ENCODE measurements at places on chromosomes 2 and 18.

DNA sequence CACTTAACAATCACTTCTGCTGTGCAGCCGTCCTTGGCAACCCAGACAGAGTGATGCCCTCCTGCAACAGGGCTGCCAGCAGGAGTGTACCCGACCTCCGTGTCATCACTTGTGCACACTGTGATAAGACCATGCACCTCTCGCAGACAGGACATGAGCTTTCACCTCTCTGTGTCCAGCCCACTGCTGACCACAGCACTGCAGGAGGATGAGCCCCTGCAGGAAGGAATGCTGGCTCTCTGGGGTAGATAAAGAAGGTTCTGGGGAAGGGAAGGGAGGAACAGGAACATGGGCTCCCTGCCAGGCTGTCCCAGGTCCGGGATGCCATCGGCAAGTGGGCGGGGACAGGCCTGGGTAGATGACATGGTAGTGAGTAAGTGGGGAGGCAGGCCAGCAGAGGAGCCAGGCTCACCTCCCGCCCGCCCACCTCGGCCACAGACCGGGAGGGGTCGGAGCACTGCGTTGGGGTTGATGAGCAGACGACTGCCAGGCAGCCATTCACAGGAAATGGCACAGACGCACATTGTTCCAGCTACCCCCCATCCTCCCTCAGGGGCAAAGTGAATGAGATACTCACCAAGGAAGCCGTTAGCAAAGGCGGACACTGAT lies 18.6 kb upstream of the COL6A3 start:
- peak; percentile 67 for DNase-seq

GRCh38 chr18:39564716-39565115 lies 1999.1 kb upstream of the CELF4 start:
- DNase-seq, result no peak

GRCh38 chr2:222424729-222425671 lies 657 bp downstream of the SGPP2 start:
- no peak for DNase-seq

- DNase-seq, result no peak
These were observed 7.2 kb downstream of the BMP10 start for GRCh38 chr2:68863996-68864395.

GRCh38 chr2:128623776-128624761 lies 305.4 kb upstream of the HS6ST1 start:
- DNase-seq, result no peak

GRCh38 chr2:240215676-240216051 lies 75.2 kb upstream of the OTOS start:
- no peak for DNase-seq

DNA sequence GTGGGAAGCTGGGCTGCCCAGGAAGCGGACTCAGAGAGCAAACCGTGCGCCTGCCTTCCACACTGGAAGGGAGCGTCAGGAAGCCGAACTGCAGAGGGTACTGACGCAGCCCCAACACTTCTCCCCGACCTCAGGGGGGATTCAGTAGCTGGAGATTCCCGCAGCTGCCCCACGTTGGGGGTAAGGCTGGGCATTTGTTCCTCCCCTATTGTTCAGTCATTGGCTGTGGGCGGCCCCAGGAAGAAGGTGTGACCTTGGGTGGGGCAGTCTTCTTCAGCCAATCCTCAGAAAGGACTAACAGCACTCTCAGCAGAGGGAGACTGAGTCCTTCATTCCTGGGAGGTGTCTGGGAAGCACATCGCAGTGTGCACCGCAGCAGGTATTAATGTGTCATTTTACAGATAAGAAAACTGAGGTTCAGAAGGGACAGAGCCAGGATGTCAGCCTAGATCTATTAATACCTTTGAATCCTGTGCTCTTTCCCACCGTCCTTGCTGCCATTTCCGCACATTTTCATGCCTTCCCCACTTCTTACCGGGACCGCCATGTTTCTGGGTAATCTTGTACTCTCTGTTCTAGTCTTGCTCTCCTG lies 12.1 kb upstream of the C18orf32 start:
- no peak for DNase-seq

- DNase-seq, result no peak
These were observed 464.7 kb downstream of the TXNL1 start for GRCh38 chr18:56173542-56174220.

DNA sequence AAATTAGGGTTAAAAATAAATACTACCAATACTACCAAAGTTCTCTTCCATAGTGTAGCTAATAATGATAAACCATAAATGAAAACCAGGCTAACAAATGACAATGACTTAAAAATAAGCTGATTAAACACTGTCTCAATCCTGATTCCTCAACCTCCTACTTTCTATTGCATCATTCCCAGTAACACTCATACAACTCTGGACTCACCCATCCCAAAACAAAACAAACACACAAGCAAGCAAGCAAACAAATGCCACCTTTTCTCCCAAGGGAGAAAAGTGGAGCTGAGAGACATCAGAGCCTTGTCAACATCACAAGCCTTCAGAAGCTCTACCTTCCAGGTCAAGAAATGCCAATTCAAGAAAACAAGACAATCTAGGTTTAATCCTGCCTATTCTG lies 620.7 kb downstream of the NYAP2 start:
- no peak for DNase-seq

- no peak for DNase-seq
These were observed 592.2 kb upstream of the SYT4 start for GRCh38 chr18:43869451-43870008.

GRCh38 chr2:152251211-152251610 lies 75.6 kb upstream of the STAM2 start:
- DNase-seq, result no peak

DNA sequence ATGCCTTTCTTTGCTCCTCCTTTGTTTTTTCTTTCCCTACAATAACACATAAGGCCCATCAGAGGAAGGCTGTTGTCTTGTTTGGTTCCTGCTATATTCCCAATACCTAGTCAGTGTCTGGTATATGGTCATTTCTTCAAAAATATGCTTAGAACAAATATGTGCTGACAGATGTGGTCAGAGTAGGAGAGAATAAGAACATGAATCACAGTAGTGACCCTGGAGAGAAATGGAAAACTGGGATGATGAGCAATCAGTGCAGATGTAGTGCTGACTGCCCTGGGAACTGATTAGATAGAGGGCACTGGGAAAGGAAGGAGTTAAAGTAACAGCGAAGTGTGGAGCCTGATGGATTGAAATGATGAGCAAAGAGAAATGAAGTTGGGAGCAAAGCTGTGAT lies 189.4 kb upstream of the LHCGR start:
- DNase-seq, result no peak

- no peak for DNase-seq
These were observed 63.4 kb downstream of the NCKAP5 start for GRCh38 chr2:133504566-133505505.

DNA sequence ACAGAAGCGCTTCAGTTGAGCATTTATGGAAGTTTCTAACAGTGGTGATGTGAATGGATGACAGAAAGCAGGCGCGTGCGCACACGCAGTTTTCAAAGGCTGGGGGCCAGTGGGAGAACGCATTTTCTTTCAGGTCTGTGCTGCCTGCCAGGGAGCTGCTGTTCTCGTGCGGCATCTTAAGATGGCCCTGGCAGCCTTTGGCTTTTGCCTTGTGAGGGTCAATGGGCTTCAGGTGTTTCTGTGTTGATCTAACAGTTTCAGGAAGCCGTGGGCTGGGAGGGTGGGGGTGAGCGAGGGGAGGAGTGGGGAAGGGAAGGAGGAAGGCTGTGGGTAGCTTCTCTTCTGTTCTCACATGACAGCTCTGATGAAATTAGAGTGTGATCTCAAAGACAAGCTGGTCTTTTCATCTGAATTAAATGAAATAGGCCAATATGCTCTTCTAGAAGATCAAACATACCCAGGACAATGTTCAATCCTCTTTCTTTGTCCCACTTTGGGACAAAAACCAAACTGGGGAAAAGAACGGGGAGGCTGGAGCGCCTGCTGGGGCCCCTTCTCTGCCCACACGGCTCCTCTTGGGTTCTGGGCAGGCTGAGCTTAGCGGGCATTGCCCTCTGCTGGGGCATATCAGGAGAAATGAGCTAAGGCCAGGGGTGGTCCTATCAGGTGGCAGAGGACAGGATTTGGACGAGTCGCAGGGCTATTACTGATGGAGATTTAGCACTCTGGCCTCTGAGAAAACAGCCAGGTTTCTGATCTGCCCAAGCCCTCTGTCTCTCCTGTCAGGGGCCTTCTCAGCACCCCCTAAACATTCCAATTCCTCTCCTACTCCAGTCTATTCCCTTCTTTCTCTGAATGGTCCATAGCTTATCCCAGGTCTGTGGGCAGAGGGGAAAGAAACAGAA lies 126.2 kb upstream of the LGALSL start:
- DNase-seq, result no peak

DNA sequence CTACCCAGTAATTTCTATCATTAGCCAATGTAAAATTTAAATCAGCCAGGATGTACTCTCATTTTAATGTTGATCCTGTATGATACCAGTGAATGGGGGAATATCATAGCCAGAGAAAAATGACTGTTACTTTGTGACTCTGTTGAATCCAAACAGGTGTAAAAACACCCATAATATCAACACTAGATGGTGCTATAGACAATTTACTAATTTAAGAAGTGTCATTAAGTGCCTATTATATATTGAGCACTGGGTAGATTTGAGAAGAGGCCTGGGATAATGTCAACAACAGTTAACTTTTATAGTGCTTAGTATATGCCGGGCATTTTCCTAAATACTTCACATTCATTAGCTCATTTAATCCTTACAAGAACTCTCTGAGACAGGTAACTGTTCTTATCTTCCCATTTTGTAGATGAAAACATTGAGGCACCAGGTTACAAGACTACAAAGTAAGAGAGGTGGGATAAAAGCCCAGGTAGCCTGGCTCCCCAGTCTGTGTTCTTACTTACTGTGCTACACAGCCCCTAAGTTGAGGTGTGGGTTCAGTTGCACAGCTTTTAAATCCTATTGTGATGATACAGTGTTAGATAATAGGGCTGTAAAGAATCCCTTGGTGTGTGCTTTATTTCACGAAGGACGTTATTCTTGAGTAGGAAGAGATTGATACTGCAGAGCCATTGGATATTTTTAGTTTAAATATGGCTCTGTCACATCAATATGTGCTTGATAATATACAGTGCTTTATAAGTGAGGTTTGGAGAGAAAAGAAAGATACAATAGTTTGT lies 325.5 kb downstream of the AGPS start:
- no peak for DNase-seq

DNA sequence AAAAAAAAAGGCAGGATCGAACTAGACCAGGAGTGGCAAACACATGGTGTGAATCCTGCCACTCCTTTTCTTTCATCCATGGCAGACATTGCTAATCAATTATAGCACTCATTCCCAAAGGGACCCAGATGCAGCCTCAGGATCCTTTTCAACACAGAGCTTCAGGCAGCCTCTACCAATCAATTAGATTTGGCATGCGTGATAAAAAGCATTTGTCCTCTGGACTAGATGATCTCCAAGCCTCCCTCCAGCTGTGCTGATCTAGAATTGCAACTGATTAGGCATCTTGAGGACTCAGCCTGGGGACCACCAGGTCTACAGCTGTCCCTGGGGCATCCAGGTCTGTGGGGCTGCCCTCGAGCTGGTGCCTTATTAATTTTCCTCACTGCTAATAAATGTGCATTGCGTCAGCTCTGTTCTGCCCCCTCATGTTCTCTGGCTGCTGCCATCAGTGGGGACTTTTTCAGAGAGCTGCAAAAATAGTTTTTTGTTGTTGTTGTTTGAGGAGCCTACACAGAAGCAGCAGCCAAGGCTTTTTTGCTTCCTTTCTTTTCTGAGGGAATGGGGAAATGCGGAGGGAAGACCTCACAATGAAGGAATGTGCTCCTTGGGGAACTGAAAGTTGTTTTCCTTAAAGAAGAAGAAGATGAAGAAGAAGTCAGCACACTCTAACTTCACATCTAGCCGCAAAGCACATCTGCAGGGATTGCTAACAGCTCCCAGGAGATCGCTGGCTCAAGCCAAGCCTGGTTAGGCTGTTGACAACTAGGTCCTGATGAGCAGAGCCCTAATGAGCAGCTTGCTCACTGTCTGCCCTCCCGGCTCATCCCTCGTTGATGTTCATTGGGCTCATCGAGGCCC lies 8.8 kb upstream of the ATOH8 start:
- no peak for DNase-seq

DNA sequence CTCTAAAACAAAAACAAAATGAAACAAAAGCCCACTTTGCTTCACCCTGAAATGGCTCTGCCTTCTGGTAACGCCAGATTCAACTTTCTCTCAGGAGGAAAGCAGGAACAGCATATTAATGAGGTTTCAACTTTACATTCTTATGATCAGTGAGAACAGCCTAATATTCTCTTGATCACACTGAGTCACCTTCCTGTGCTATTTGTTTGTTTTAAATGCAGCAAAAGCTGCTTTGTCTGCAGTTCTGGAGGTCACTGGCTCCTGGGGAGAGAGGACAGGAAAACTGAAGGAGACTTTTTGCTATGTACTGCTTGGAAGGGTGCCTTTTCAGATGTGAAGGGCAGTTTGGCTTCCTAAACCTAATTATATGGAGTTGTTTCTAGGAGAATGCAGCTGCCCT lies 48.1 kb downstream of the MAIP1 start:
- no peak for DNase-seq

- DNase-seq, result no peak
These were observed 279.5 kb downstream of the NBAS start for GRCh38 chr2:15281681-15282080.

GRCh38 chr2:65453916-65454315 lies 21.5 kb upstream of the SPRED2 start:
- no peak for DNase-seq

- DNase-seq, result no peak
These were observed 141.7 kb upstream of the CCDC68 start for GRCh38 chr18:55100817-55101457.

DNA sequence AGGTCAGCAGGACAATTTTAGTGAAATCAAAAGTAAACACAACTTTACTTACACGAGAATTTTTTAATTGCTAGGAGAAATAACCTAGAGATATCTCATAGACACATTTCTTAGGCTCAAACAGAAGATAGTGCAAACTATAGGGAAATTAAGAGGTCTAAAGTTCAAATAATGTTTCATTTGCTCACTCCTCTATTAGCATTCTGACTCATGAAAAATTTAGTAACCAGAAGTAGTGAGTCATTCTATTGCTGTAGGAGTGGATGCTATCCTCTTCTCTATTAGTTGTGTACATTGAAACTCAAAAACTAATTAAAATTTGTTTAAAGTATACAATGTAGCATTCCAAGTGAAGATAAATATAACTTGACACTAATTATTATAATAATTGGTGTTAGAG lies 908.3 kb upstream of the TMEFF2 start:
- no peak for DNase-seq

GRCh38 chr18:57909620-57910019 lies 106.5 kb upstream of the ATP8B1 start:
- no peak for DNase-seq

DNA sequence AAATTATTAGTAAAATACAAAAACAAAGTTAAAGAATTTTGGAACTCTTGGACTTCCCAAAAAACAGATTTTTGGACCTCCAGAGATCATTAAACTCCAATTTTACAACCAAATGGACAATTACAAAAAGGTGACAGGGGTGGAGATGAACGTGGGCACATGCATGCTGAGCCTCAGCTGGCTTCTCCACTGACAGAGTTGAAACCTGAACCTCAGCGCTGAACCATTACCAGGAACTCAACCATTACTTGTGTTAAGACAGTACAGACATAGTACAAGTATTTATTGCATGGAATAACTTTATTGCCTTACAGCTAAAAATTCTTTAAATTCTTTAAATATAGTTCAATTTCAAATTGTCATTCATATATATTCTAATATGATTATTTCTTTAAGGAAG lies 33.0 kb upstream of the KIDINS220 start:
- DNase-seq, result no peak

- DNase-seq, result no peak
These were observed 78.2 kb downstream of the CELF4 start for GRCh38 chr18:37487400-37487867.

- DNase-seq, result no peak
These were observed 4.5 kb downstream of the INPP5D start for GRCh38 chr2:233064530-233065199.

All from stimulated activated CD8-positive, alpha-beta memory T cell treated with anti-CD3 and anti-CD28 coated beads, Interleukin-2, amount 100 ng/mL, for 1 hour (primary cell).